HEK293T (cell line): ENCODE measurements at places on chromosomes 12 and 14.
A peak's percentile ranks its signal among the peaks of the same experiment; 100 is the strongest.

GRCh38 chr12:122137229-122137628 is 36.8 kb downstream of the IL31 start:
- no peak for DNase-seq

- no peak for DNase-seq
These were observed 12.7 kb downstream of the HVCN1 start for GRCh38 chr12:110676171-110676570.

- DNase-seq, result no peak
These were observed 114.4 kb upstream of the OVCH1 start for GRCh38 chr12:29611906-29612305.

- peak; percentile 23 for DNase-seq
These were observed 51.0 kb downstream of the MAGOHB start for GRCh38 chr12:10562306-10562933.

DNA sequence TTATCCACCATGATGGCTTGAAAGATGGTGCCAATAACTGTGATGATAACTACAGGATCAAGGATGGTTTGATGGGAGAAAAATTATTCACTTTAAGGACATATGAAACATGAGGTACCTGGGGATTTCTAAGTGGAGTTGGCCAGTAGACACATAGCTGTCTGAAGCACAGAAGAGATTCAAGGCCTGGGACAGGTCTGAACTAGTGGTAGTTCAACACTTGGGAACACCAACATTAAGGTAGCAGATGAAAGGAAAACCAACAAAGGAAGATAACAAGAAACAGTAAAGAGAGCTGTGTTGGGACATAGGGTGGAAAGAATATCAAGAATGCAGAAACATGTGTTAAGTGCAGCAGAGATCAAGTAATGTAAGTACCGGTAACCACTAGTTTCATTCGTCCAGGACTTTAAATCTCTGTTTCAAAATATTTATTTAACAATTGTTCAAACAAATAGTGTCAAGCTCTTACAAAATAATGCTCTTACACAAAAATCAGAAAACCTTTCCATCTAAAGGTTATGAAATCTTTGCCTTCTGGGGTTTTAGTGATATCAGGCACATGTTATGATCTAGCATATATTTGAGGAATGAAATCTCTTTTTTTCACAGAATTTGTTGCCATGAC is 104.7 kb downstream of the ST8SIA1 start:
- DNase-seq, result no peak

GRCh38 chr14:54175298-54175942 is 218.8 kb upstream of the BMP4 start:
- DNase-seq, result peak; percentile 60

GRCh38 chr14:24337824-24338175 is 2.0 kb downstream of the RIPK3 start:
- DNase-seq, result no peak

GRCh38 chr12:54421879-54422250 is 2.8 kb upstream of the ITGA5 start:
- no peak for DNase-seq

GRCh38 chr14:50666772-50667683 is 1.1 kb downstream of the SAV1 start:
- peak; percentile 33 for DNase-seq

- no peak for DNase-seq
These were observed 88.2 kb upstream of the CNOT2 start for GRCh38 chr12:70154960-70155589.

GRCh38 chr14:50790589-50790988 is 40.4 kb downstream of the NIN start:
- no peak for DNase-seq

GRCh38 chr12:101933866-101934514 is 56.6 kb downstream of the DRAM1 start:
- DNase-seq, result no peak

GRCh38 chr12:120562906-120563305 is 18.3 kb downstream of the POP5 start:
- DNase-seq, result no peak

DNA sequence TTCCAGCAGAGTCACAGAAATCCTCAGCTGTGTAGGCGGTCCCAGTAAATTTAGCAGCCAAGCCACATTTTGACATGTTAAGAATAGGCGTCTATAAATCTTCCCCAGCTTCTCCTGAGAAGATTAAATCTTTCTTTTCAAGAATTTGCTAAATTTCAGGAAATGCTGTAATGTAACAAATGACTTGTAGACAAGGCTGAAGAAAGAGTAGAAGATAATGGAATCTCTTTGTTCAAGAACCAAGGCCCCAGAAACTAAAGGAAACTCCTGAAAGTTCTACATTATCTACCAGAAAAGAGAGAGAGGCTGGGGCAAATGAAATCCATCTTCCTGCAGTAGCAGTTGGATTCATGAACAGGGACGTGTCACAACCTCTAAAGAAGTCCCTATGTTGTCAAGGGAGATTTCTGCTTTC is 760.3 kb downstream of the NOVA1 start:
- no peak for DNase-seq

GRCh38 chr12:113064395-113065125 is 8.0 kb downstream of the DTX1 start:
- no peak for DNase-seq

DNA sequence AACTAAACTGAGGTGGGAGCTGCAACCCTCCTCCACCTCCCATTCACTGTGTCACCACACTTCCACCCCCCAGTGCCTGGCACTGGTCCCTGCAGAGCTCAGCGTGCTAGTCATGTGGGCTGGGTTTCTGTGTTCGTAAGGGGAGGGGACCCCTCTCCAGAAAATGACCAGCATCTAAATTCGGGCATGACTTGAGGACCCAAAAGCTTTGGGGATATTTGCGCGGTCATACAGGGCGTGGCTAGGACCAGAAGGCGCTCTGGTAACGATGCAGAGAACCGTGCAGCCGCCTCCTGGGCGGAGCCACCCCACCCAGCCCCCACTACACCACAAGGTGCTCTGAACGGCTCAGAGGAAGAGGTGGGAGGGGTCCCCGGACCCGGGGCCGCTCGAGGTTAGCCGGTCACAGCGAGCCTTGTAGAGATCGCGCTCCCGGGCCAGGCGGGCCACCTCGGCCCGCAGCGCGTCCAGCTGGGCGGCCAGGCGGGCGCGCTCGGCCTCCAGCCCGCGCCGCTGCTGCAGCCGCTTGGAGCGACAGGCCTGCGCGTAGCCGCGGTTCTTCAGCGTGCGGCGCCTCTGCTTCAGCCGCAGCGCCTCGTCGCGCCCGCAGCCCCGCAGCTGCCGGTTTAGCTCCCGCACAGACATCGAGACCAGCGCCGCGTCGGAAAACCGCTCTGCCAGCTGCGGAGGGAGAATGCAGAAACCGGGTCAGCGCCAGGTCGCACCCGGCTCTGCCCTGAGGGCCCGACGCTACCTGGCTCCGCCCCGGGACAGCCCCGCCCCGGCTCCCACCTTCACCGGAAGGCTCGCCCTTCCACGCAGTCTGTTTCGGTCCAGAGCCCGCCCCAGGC is 9.8 kb downstream of the CPNE6 start:
- peak; percentile 62 for DNase-seq

DNA sequence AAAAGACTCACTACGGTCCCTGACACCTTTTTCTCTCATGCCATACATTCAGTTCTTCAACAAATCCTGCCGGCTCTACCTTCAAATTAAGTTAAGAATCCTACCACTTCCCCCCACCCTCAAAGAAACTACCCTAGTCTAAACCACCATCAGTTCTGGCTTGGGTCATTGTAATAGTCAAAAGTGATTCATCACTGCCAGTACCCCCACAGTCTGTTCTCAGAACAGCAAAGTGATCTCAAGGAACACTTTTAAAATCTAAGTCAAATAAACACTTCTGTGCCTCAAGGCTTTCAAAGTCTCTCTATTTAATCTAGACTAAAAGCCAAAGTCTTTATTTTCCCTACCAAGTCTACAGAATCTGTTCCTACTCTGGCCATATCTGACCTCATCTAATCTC is 12.0 kb upstream of the FAM234B start:
- DNase-seq, result no peak

- no peak for DNase-seq
These were observed 338.2 kb upstream of the DDHD1 start for GRCh38 chr14:53491256-53491883.

DNA sequence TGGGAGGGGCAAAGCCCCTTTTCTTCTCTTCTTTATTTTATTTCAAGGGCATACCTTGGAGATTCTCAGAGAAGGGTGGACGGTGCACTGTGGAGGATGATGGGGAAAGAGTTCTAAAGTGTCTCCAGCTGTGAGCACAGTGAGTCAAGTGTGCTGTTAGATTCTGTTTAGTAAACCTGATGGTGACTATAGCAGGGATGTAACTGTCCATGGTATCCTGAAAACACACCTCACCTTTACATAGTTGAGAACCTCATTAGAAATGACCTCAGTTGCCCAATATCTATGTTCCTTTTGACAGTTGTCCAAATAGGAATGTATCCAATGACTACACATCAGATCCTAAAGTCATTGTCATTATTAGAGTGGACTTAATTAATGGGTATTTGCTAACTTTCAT is 38.0 kb downstream of the CNTN1 start:
- DNase-seq, result no peak

- DNase-seq, result peak; percentile 12
These were observed 64.2 kb downstream of the DNAI7 start for GRCh38 chr12:25130741-25131188.

DNA sequence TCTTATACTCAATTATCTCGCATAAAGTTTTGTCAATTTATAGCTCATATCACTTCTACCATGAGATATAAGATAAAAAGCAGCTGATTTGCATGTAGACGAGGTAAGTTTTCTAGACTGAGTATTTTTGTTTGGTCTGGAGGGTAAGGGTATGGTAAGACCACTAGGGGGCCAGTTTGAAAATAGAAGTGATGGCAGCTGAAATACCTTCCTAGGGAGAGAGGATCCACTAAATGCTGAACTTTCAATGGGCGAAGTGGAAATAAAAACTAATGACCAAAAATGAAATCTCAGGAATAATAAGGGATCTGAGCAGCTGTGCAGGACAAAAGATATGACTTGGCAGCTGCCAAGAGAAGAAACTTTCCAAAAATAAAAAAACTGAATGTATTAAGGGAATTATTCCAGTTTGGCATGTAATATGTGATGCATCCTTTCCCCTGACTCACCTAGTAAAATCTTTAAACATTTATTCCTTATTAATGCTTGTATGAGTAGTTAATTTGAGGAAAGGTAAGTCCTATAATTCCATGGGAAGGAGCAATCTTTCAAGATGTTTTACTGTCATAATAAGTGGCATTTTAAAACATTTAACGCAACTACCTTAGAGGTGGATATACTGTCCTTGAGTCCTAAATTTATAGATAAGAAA is 754.5 kb downstream of the C12orf50 start:
- peak; percentile 32 for DNase-seq

DNA sequence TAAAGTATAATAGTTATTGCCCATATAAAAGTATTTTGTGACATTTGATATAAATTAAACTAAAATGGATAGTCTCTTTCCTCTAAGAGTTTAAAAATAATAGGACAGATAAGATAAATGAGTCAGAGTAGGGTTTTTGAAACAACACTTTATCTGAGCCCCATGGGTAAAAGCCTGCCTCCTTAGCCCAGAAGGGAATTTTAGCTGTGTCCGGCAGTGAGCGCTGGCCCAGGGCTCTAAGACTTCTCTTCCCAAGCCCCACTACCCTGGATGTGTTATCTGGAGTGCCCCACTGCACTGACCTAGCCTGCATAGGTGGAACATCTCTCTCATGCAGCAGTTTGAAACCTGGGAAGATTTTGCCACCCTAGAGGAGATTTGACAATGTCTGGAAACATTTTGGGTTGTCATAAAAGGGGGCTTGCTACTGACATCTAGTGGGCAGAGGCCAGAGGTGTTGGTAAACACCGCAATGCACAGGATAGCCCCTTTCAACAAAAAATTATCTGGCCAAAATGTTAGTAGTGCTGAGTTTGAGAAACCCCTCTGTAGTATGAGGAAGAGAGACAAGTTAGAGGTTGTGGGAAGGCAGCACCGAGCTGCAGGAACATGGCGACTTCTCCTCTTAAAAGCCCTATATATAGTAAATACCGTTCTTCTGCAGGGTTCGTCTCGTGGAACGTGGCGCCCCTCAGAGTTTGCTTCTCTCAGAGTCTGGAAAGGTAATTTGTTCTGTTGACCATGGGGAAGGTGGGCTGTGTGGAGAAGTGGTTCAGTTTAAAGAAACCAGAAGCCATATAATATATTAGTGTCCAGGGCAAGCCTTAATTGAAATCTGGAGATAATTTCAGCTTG is 29.3 kb upstream of the ATF1 start:
- DNase-seq, result peak; percentile 58

GRCh38 chr12:19130224-19131024 is 891 bp downstream of the PLEKHA5 start:
- DNase-seq, result peak; percentile 33

- no peak for DNase-seq
These were observed 148.8 kb downstream of the ZFP36L1 start for GRCh38 chr14:68644101-68644500.

- no peak for DNase-seq
These were observed 7.7 kb downstream of the XRCC3 start for GRCh38 chr14:103707329-103708263.

GRCh38 chr14:55539975-55540374 is 40.0 kb upstream of the KTN1 start:
- DNase-seq, result no peak

DNA sequence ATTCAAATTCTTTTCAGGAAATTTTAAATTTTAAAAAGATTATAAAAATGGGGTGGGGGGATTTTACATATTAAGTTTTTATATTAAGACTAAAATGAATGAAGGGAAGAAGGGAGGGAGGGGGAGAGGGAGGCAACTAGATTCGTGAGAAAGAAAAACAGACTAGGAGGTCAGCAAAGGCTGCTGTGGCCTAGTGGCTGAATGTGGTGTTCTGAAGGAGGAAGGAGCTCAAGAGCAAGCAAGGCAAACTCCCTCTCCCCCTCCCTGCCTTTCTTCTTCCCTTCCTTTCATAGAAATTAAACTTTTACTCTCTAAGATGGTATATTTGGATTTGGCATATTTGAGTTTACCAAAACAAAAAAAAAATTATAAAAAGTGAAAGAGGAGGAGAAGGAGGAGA is 18.1 kb downstream of the DYRK2 start:
- DNase-seq, result no peak

DNA sequence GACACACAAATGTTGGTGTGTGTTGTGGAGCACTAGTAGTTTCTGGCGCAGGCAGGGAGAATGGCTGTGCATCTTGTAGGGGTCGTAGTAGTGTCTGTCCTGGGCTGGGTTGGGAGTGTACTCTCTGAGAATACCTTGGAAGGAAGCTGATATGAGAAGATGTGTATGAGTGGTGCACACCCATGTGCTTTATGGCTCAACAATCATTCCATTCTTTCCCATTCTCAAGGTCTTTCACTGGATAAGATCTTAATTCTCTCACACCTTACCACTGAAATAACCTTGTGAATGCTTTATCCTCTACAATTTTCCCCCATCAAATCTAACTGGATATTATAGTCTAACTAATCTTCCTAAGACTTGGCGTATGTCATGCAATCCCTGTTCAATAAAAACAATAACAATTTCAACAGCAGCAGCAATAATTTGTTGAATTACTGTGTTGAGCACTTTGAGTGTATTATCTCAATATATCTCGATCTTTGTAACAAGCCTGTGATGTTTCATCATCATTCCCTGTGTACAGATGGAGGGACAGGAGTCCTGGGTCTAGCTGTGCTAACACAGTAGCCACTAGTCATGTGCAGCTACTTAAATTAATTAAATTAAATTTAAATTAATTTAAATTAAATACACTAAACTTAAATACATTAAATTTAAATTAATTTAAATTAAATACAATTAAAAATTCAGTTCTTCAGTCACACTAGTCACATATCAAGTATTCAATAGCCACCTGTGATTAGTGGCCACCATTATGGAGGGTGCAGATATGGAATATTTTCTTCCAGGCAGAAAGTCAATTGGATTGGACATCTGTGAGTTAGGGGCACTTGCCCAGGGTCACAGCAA is 3.6 kb upstream of the SLC48A1 start:
- no peak for DNase-seq

- no peak for DNase-seq
These were observed 71.0 kb downstream of the TRAFD1 start for GRCh38 chr12:112196196-112196875.
